ENCODE measurements at places on chromosomes 7 and 10.

DNA sequence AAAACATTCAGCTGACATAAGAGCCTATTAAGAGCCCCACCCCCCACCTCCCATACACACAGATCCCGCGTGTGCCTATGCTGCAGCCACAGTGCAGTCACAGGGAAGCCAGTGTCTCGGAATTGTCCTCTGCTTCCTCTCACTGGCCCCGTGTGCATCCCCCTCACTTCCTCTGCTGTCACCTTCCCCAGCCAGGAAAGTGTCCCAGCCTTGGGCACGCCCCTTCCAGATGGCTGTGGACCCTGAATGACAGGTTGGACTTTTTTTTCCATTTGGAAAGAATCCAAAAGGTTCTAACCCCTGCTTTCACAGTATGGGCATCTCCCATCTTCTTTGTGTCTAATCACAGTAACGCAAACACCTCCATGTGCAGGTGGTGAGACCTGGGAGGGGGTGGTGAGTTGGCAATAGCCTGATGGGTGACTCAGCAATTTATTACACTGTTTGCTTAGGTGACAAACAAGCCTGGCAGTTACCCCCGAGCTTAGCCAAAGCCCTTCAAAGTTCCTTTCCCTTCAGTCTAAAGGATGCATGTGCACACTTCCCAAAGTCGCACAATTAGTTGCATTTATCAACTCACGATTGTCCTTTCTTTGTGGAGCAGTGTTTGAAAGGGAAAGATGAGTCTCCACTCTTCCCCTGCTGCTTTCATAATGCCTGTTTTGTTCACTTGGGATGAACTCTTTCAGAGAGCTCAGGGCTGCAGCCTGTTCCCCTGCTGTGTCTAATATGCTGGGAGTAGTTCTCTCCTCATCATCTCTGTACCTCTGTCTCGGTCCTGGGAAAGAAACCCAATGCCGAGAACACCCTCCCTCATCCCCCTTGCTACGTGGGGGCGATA lies 67.5 kb upstream of the EFCAB10 start:
- DNase-seq, result no peak

GRCh38 chr10:59006511-59007306 lies 169.7 kb upstream of the PHYHIPL start:
- DNase-seq, result no peak

- DNase-seq, result no peak
Measured at GRCh38 chr7:155377838-155378579, 79.9 kb upstream of the EN2 start.

DNA sequence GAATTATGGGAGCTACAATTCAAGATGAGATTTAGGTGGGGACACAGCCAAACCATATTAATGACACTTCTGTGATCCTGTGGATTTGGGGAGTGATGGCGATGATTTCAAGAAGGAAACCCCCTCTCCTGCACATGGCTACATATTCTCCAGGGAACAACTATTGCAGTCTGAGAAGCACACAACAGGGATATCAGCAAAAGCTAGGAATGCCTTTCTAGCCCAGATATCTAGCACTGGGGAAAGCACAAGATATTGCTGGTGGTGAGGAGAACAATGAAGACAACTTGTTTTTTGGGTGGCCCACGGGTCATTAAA lies 24.3 kb downstream of the EPDR1 start:
- no peak for DNase-seq

DNA sequence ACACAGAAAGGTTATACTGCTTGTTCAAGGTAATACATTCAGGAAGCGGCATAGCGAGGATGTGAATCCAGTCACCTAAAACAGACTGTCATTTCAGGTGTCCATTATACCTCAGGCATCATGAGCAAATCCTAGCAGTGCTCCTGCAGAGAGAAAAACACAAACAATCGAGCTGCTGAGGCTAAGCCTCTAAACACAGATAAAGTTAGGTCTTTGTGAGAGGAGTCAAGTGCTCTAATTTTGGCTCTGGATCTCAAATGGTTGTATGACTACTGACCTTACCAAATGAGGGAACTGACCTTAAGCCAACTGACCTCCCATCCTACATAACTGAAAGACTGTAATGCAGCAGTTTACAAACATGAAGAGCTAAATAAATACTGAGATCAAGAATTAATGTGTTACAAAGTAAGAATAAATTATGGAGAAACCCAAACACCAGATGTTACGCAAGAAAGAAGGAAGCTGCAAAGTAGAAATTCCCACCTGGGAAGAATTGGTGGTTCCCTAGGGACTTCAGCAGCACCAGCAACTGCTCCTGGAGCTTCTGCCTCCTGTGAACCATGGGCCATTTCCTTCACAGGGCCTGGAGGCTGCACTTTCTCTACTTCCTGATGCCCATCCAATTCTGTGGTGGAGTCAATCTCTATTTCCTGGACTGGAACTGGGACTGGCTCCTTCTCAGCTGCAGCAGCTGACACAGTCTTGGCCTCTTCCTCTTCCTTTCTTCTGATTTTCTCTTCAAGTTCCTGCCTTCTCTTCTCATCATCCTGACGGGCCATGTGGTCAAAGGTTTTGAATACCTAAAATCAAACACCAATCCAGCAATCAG lies 5.8 kb downstream of the NUDCD3 start:
- peak; percentile 42 for DNase-seq

DNA sequence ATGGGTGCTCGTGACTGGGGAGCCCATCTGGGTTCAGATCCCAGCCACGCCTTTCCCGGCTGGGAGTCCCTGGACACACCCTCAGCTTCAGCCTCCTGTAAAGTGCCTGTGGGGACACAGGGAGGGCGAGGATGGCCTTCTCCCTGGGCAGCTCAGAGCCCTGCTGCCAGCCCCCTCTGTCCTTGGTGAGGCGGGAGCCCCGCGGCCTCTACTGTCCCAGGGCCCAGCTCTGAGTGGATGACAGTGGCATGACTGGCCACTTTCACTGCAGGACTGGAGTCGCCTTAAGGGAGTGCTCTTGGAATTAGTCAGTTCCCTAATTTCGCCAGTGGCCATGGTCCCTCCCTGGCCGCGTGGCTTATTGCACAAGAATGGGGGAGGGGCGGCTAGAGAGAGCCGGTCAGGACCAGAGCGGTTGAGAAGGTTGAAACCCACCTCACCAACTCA lies 4.6 kb downstream of the BRI3 start:
- peak; percentile 96 for DNase-seq

DNA sequence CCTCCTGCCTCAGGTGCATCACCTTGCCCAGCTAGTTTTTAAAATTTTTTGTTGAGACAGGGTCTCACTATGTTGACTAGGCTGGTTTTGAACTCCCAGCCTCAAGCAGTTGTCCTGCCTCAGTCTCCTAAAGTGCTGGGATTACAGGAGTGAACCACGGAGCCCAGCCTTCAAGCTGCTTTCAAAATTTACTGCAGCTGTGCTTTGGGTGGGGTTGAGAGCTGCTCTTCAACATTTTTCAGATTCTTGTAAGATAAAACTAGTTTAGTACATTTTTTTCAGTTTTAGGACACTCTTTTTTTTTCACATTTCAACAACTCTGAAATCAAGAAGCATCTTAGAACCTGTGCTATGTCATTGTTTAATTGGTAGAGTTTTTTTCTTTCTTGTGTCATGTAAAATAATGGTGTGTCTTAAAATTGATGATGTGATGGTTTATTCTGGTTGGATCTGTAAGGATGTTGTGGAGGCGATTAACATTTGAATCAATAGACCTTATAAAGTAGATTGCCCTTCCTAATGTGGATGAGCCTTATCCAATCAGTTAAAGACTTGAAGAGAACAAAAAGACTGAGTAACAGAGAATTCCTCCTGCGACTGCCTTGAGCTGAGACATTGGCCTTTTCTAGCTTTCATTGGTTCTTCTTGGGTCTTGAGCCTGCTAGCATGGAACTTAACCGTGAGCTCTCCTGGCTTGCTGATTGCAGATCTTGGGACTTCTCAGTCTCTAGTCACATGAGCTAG lies 13.5 kb downstream of the PLEKHA8 start:
- DNase-seq, result no peak

- DNase-seq, result no peak
Measured at GRCh38 chr10:60277656-60278055, 112.0 kb downstream of the ANK3 start.

- no peak for DNase-seq
Measured at GRCh38 chr10:124614003-124614659, 130.0 kb downstream of the FAM53B start.

- DNase-seq, result no peak
Measured at GRCh38 chr7:104695563-104695962, 318.4 kb upstream of the KMT2E start.

DNA sequence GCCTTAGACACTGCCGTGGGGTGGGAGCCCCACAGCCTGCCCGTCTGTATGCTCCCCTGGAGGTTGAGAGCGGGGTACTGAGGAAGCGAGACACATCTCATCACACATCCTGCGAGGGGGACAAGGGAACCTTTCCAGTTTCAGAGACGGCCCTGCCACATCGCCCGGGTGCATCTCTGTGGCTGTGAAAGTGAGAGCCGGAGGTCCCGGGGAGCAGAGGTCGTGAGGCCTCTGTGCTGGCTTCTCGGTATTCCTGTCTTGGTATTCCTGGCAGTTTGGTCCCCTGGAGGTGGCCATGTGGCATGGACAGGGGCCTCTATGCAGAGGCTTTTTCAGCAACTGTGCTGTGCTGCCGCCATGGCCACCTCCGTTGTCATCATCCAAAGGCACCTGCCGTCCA lies 30.8 kb upstream of the UNCX start:
- no peak for DNase-seq

- no peak for DNase-seq
Measured at GRCh38 chr10:10156917-10157600, 860.6 kb upstream of the CELF2 start.

GRCh38 chr10:92691591-92692079 lies 1.9 kb downstream of the HHEX start:
- DNase-seq, result peak; percentile 96

DNA sequence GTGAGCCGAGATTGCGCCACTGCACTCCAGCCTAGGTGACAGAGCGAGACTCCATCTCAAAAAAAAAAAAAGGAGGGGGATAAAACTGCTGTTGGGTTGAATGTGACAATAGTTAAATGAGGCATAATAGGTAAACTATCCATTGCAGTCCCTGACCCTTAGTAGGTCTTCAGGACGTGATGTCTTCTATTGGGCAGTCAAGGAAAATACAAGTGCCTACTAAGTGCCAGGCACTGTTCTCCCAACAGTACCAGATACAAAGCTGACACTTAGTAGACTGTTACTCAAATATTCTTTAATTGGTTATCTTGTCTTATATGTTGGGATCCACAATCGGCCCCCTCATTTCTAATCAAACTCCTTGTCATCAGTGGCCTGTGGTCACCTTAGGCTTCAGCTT lies 27.1 kb upstream of the ACSL5 start:
- no peak for DNase-seq

DNA sequence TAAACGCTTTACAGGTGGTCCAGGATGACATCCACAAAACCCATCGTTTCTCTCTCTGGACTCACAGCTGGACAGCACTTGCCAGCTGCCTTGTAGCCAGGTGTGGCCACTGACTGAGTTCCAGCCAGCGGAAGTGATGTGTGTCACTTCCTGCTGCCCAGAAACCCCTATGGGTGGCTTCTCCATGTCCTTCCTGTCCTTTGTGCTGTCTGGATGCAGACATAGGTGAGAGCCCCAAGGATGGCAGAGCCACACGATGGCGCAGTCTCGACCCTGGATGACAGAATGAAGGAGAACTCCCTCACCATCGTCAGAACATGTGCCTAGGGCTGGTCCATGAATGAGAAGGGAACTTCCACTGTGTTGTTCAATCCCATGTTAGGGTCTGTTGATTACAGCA lies 22.1 kb downstream of the NMT2 start:
- DNase-seq, result no peak

- no peak for DNase-seq
Measured at GRCh38 chr7:7996568-7996967, 28.0 kb downstream of the GLCCI1 start.

- no peak for DNase-seq
Measured at GRCh38 chr7:42095791-42096190, 141.2 kb downstream of the GLI3 start.

DNA sequence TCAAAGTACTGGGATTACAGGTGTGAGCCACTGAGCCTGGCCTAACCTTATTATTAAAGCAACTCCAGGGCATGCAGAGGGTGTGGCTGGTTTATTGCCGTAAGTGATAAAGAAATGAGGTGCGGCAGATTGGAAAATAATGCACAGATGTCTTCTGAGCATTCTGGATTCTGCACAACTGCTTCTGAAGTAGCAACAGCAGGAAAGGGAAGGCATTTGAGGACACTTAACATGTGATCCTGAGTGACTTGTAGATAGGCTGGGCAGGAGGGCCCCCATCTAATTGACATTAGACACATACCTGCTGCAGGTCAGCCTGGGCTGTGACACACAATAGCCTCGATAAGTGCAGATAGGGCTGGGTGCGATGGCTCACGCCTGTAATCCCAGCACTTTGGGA lies 5.6 kb downstream of the RHBDD2 start:
- no peak for DNase-seq

DNA sequence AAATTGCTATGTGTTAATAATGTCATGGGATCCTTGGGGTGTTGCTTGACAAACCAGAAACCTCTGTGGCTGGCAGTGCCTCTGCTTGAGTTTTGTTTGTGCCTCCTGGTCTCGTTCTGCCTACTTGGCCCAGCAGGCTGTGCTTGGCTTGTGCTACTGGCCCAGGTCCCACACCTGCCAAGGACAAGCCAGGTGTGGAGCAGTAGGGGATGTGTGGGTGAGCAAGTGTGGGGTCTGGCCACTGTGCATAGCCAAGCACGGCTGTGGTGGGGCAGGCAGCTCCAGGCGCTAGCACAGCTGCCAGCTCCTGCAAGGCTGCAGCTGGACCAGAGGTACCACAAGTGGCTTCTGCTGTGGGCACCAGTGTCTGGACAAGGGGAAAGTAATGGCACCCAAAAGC lies 149.6 kb upstream of the HGF start:
- no peak for DNase-seq

- no peak for DNase-seq
Measured at GRCh38 chr10:130864961-130865818, 446.3 kb downstream of the TCERG1L start.

DNA sequence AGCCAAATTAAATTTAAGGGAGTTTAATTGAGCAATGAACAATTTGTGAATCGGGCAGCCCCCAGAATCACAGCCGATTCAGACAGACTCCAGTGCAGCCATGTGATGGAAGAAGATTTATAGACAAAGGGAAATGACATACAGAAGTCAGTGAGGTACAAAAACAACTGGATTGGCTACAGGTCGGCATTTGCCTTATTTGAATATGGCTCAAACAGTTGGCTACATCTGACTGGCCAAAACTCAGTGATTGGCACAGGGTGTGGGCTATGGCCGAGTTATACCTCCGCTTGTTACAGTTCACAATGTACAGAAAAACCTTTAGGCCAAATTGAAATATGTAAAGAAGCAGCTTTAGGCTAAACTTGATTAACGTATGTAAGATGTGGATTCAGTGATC lies 30.8 kb upstream of the EIF4H start:
- DNase-seq, result no peak

- DNase-seq, result no peak
Measured at GRCh38 chr10:81872206-81872862, 2.7 kb upstream of the NRG3 start.

- DNase-seq, result peak; percentile 11
Measured at GRCh38 chr10:5165738-5166137, 19.2 kb downstream of the AKR1C8 start.

GRCh38 chr10:30026578-30026977 lies 32.8 kb downstream of the JCAD start:
- no peak for DNase-seq
